HT-29 (cell line): ENCODE measurements at places on chromosomes 2 and 18. TPM values are rescaled to one million over a fixed set of nuclear protein-coding genes. Genes with fewer than 3 reads are reported as not detected.

- DNase-seq, result no peak
Observed at GRCh38 chr2:25341011-25341727, 556 bp downstream of the DNMT3A start.

- no peak for DNase-seq
Observed at GRCh38 chr18:10231220-10231619, 223.2 kb upstream of the APCDD1 start.

- DNase-seq, result no peak
Observed at GRCh38 chr2:184370954-184371353, 227.4 kb upstream of the ZNF804A start.

DNA sequence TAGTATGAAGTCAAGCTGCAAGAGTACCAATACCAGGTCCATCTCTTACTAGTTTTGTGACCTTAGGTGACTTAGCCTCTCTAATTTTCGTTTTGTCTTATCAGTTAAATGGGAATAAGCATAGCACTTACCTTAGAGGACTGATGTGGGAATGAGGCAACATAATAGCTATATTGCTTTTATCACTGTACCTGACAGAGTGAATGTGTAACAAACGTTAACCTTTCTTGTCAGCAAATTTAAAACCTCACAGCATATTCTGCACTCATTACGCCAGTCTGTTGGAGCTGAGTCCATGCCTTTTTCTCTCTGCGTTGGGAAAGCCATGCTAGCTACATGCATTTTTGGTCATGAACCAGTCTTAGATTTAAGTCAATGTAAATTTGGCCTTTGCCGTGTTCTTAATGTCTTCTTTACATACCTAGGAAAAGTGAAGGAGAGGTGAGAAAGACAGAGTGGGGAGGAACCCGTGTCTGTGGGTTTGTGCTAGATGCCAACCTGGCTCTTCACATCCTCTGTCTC lies at the start of gene IL36B:
Gene IL36B (minus strand): TSS at position 472 of the 522 bp plus-strand sequence.
- no peak for DNase-seq

DNA sequence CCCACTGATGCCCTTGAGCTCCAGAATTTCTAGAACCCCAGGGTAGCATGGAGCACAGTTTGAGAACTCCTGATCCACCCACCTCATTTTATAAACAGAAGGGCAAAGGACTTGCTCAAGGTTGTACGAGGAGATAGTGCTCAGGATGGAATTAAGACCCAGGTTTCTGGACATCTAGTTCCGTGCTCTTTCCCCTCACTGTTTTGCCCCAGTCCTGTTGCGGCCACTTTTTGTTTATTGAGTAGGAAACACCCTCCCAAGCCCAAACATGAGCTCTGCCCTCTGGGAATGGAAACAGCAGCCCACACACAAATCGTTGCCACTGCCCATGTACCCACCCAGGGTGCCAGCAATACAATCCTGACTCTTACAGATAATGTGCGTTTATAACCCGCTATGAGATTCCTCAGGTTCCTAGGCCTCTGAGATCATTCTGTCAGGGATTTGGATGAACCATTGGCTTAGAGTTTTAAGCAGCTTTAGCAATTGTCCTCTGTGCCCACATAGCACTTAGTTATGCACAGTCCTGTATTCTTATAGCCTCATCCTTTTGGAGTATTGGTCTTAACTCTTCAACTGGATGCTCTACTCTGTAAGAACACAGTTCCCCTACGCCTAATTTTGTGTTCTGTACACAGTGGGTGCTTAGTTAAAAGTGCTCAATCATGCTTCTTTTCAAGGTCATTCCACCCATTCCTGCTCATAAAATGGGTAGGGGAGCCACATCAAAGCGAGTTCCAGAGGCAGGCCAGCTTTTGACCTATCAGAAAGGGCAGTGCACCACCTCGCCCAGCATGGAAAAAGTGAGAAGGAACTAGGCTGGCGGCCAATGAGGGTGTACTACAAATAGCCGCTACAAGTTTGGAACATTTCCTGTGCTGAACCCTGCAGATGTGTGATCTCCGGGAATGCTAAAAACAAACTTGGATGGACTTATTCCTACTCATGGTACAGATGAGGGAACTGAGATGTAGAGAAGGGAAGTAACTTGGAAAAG lies 60.3 kb upstream of the IGFBP2 start:
- DNase-seq, result no peak

- DNase-seq, result no peak
Observed at GRCh38 chr2:43136011-43136799, 90.2 kb downstream of the ZFP36L2 start.

DNA sequence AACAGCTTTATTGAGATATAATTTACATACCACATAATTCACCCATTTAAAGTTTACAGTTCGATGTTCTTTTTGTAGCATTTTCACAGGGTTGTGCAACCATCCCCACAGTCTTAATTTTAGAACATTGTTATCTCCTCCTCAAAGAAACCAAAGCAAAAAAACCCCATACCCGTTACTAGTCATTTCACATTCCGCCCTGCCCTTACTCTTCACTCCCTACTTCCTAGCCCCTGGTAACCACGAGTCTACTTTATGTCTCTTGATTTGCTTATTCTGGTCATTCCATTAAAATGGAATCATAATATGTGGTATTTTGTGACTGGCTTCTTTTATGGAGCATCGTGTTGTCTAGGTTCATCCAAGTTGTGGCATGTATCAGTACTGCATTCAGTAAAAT lies 137.7 kb downstream of the TANC1 start:
- no peak for DNase-seq

DNA sequence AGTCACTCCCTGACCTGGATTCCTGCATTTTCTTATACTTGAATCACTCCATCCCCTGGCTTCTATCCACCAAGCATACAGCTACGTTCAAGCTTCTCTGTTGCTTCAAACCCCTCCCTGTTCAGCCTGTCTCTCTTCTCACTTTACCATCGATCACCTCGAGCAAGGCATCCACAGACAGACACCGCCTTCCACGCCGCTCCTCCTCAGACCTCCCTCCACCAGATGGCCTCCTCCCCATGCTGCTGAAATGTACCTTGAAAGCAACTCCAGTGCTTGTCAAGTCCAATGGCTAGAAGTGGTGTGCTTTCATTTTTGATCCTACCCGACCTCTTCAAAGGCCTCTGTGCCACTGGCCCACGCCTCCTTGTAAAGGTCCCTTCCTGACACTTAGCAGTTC lies 131.3 kb upstream of the ACAA2 start:
- peak; percentile 62 for DNase-seq

- DNase-seq, result peak; percentile 78
Observed at GRCh38 chr2:137693534-137693933, 270.7 kb upstream of the HNMT start.

- no peak for DNase-seq
Observed at GRCh38 chr18:55483266-55483871, 104.6 kb downstream of the TCF4 start.

DNA sequence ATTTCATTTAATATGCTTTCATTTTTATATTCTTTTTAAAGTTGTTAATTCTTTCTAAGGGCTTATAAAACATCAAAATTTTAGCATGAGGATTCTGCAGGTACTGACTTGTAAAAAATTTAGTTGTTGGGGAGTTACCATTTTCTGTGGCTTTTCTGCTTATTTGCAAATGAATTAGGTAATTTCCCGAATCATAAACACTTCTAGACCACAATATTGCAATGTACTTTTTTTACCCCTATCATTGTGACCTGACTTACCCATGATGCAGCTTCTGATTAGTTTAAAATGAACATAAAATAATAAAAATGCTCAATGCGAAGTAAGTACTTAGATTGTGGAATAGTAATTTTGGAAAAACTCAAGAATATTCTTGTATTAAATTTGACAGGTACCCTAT lies 11.4 kb downstream of the ARL6IP6 start:
- DNase-seq, result no peak

- no peak for DNase-seq
Observed at GRCh38 chr2:187233811-187234210, 214.2 kb downstream of the CALCRL start.

DNA sequence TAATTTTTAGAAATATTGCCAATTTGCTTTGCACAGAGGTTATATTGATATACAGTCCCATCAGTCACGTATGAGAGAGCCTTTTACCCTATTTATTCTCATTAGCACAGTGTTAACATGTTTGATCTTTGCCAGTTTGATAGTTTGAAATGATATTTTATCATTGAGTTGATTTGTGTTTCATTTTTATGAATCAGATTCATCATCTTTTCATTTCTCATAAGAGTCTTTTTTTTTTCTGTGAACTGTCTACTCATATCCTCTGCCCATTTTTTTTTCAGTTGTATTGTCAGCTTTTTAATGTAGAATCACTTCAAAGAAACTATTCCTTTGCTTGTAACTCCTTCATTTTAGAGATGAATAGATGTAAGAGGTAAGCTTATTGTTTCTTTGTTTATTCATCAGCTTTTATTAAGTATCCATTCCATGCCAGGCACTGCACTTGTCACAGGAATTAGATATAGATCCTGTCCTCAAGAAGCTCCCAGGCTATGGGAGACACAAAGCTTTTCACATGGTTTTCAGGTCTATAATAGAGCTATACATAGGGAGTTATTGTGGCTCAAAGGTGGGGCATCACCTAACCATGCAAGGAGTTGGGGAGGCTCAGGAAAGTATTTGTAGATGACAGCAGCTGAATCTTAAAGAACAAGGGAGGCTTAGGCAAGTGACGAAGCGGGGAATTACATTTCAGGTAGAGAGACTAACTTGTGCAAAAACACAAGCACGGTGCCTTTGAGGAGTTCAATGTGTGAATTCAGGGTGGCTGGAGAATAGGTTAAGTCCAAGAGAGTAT lies 42.1 kb downstream of the CD28 start:
- no peak for DNase-seq

- DNase-seq, result no peak
Observed at GRCh38 chr2:127408807-127409099, 9.5 kb upstream of the PROC start.

- DNase-seq, result no peak
Observed at GRCh38 chr18:37544713-37545112, 20.9 kb downstream of the CELF4 start.

Gene TFPI
- total RNA-seq, result 30.4 and 38.4 TPM in 2 replicates

Gene NCKAP1
- 43.2 and 45.7 TPM in 2 replicates for total RNA-seq

Gene EEF1B2
- total RNA-seq, result 567 and 666 TPM in 2 replicates

Gene REG1B
- total RNA-seq, result not detected in 2 replicates

Gene BOK
- 50.4 and 54.8 TPM in 2 replicates for total RNA-seq

Gene SIX2
- not detected in 2 replicates for total RNA-seq
